ENCODE measurements at places on chromosomes 3 and 15. TPM values are rescaled to one million over a fixed set of nuclear protein-coding genes. Genes with fewer than 3 reads are reported as not detected.
A peak's percentile ranks its signal among the peaks of the same experiment; 100 is the strongest.

DNA sequence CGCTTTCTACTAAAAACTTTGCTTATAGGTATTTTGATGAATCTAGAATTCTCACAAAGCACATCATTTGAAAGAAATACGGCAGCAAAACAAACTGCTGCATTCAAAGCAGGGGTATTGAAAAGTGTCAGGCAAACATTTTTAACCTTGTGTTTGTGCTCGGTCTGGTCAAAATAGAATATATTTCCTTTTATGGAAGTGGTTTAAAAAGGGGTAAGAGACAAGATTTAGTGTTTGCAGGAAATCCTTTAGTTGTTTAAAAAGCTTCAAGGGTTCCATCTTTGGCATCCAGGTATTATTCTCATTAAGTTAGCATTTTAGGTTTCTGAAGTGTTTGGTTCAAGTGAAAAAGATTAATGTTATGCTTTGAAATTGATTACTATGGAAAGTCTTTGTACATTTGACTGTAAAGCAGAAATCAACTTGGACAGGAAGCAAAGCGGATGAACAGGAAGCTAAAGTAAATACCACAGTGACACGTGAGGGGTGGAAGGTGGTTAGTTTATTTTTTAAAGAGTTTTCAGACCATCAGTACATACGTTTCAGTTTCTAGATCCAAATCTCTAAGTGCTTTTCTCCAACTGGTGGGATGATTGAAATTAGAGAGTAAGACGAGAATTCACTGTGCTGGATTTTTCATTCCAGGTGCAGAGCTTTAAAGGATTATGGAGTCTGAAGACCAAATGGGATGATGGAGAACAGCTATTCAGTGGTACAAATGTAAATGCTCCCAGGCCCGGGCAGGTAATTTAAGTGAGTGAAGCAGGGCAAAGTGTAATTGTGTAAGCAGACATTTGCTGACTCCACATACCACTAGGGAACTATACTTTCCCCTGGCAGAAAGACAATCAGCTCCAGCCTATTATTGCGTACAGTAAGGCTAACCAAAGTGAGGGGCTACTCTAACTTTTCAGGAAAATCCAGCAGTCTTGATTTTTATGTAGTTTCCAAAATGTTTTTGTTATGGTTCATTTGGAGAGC is 341.8 kb upstream of the TBL1XR1 start:
- peaks cover 35% of the 10 kb centered on the region for H3K4me1 ChIP-seq
- peak overlapping the region; percentile 85 for H3K27ac ChIP-seq
- no peaks in the 10 kb centered on the region for H3K27me3 ChIP-seq
- peaks cover 5% of the 10 kb centered on the region for H3K36me3 ChIP-seq

DNA sequence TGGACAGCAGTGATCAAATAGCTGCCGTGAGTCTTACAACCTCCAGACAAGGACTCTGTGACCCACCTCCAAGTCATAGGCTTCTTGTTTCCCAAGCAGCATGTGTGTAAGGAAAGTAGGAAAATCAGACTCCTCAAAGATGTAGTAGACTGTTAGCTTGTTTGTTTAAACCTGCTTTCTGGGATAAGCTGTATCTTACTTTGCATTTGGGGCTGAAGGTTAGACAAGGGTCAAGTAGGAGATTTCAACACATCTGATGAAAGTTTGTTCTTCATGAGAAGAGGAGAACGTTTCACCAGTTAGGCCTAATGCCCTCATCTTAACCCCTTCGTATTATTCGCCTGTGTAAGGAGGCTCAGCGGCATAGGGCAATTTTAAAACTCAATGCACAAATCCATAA is 756.4 kb upstream of the NR2F2 start:
- no peaks in the 10 kb centered on the region for H3K36me3 ChIP-seq
- H3K27ac ChIP-seq = no peak overlapping the region
- no peak overlapping the region for H3K4me3 ChIP-seq
- no peaks in the 10 kb centered on the region for H3K27me3 ChIP-seq

CDHR4 gene
- total RNA-seq = not detected

- H3K27ac ChIP-seq = no peak overlapping the region
- DNase-seq = no peak
- H3K36me3 ChIP-seq = peaks cover 22% of the 10 kb centered on the region
- H3K27me3 ChIP-seq = peaks cover 22% of the 10 kb centered on the region
- H3K4me3 ChIP-seq = no peak overlapping the region
- peaks cover 60% of the 10 kb centered on the region for H3K4me1 ChIP-seq
Measured at GRCh38 chr3:187920913-187921312, 175.6 kb upstream of the BCL6 start.

RASL12 gene
- total RNA-seq = not detected

DNA sequence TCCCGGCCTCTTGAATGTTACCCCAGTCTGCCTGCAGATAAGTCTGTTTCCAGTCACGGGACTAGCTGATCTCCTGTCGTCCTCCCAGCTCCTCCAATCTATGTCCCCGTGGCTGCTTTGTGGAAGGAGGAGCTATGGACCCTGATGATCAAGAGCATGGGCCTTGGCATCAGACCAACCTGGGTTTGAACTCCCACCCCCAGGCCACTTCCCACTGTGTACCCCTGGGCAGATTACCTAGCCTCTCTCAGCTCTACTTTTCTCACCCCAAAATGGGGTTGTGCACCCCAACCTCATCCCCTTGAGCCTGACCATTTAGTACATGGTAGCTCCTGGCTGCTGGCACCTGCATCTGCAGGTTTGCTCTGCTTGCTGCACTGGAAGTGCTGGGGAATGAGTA is 55.8 kb downstream of the GASK1A start:
- no peaks in the 10 kb centered on the region for H3K36me3 ChIP-seq
- peaks cover 12% of the 10 kb centered on the region for H3K27me3 ChIP-seq
- H3K4me3 ChIP-seq = no peak overlapping the region
- no peak overlapping the region for H3K27ac ChIP-seq
- H3K4me1 ChIP-seq = peaks cover 12% of the 10 kb centered on the region

DNA sequence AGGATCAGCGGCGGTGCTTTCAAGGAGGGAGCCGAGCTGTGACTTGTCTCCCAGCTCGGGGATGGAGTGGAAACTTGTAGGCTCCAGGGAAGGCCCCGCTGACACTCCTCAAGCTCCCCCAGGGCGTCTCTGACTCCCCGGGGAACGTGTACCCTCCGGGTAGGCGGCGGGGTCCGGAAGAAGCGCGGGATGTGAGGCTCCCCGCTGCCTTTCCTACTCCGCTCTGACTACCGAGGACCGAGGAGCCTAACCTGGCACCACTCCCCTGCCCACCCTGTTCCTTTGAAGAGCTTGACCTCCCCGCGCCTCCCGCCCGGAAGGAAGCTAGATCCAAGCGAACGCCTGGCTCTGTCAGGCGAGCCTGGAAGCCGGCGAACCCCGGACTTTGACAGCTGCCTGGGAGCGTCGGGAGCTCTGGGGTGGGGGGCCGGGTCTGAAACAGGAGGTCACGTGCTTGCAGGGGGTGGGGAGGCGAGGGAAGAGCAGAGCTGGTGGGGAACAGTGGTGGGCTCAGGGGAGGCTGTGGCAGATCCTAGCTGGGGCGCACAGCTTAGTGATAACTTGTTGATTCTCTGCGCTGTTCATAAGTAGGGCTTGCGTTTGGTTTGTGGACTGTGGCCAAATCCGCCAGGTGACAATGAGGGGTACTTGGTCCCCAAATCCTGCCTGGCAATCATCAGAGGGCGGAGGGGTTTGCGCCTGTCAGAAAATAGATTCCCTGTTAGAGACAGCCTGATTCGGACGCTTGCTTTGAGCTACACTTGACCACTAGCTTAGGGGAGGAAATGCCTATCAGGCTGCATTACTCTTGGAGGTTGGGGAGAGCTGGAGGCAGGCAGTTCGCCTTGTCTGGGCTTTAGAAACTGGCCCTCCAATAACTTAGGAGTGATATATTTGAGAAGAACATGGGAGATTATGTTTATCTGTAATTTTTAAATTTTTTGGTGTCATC is 1.2 kb downstream of the CLSTN2 start:
- no peaks in the 10 kb centered on the region for H3K4me1 ChIP-seq
- H3K27me3 ChIP-seq = peaks cover 35% of the 10 kb centered on the region
- no peak overlapping the region for H3K4me3 ChIP-seq
- no peak for DNase-seq
- H3K36me3 ChIP-seq = no peaks in the 10 kb centered on the region

CNTN3 gene
- not detected for total RNA-seq

- no peak overlapping the region for H3K4me3 ChIP-seq
- no peak for DNase-seq
- H3K4me1 ChIP-seq = no peaks in the 10 kb centered on the region
- peaks cover 4% of the 10 kb centered on the region for H3K27me3 ChIP-seq
Measured at GRCh38 chr15:100726070-100726420, 123.7 kb downstream of the ASB7 start.

TMEM44 gene
- 7.1 TPM for total RNA-seq

CHSY1 gene
- total RNA-seq = 61.7 TPM

TAGLN3 gene
- 0.18 TPM for total RNA-seq
